NCI-H2029 (cell line): ENCODE measurements at places on chromosomes 12 and 14.

- DNase-seq, result peak; percentile 34
Measured at GRCh38 chr12:56628671-56629458, 1.3 kb downstream of the BAZ2A start.

- no peak for DNase-seq
Measured at GRCh38 chr14:85296456-85297210, 233.3 kb upstream of the FLRT2 start.

DNA sequence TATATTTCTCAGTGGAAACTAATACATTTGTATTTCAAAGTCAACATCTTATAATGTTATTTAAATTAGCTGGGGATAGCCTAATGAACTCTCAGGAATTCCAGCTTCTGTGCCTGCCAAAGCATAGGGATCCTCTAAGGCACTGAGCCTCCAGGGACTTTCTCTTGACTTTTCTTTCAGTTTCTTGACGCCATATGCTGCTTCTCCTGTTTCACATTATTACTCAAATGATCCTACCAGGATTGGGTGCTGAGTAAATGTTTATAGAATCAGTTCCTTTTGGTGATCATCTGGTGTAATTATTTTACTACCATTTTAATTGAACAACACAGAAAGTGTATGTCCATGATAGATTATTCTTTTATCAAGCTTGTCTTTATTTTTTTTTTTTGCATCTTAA lies 7.9 kb downstream of the METTL25 start:
- no peak for DNase-seq

- no peak for DNase-seq
Measured at GRCh38 chr14:71348394-71348793, 441.1 kb downstream of the PCNX1 start.

- DNase-seq, result no peak
Measured at GRCh38 chr14:91398707-91399106, 18.9 kb downstream of the CCDC88C start.

- no peak for DNase-seq
Measured at GRCh38 chr14:41986083-41986645, 379.5 kb downstream of the LRFN5 start.
